Ureter (tissue), 1 donor: ENCODE measurements at places on chromosomes 6 and 20. TPM values are rescaled to one million over a fixed set of nuclear protein-coding genes. Genes with fewer than 3 reads are reported as not detected.

The TBX18 gene
- 84.1 TPM for total RNA-seq

The TMEM170B gene
- total RNA-seq, result 2.9 TPM

- DNase-seq, result no peak
Observed at GRCh38 chr6:138157986-138158638, 3.6 kb upstream of the ARFGEF3 start.

DNA sequence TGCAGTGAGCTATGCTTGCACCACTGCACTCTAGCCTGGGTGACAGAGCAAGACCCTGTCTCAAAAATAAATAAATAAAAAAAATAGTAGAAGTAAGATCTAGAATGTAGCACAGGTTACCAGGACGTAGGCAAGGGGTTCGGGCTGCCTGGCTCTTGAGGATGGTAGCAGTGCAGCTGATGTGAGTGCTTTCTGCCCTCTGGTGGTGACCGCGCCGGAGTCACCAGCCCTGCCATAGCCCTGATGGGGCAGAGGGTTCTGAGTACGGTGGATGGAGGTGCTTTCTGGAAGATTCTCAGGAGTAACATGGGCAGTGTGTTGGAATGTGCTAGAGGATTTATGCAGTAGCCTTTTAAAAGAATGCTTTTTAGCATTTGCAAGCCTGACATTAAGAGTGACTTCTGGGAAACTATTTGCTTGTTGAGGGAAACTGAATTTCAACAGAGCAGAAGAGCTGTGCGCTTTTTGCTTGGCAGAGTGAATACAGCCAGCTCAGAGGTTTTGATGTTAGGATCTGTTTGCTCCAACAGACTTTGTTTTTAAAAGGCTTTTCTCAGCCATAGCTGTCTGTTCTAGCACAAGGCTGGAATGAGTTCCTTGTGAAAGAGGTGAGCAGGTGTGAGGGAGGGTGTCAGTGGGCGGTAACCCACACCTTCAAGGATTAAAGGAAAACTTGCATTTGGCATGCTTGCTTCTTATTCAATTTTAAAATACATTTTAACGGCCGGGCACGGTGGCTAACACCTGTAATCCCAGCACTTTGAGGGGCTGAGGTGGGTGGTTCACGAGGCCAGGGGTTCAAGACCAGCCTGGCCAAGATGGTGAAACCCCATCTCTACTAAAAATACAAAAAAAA is 65.9 kb downstream of the PTPN1 start:
- no peak for DNase-seq
